Stimulated activated CD8-positive, alpha-beta memory T cell treated with anti-CD3 and anti-CD28 coated beads, Interleukin-4, amount 100 ng/mL, for 4 hours (primary cell): ENCODE measurements at places on chromosomes 5 and 9.

- DNase-seq: no peak
These were observed 5.8 kb downstream of the GRK6 start for GRCh38 chr5:177432143-177432838.

- DNase-seq: no peak
These were observed 828 bp upstream of the TRIO start for GRCh38 chr5:14142202-14142826.

DNA sequence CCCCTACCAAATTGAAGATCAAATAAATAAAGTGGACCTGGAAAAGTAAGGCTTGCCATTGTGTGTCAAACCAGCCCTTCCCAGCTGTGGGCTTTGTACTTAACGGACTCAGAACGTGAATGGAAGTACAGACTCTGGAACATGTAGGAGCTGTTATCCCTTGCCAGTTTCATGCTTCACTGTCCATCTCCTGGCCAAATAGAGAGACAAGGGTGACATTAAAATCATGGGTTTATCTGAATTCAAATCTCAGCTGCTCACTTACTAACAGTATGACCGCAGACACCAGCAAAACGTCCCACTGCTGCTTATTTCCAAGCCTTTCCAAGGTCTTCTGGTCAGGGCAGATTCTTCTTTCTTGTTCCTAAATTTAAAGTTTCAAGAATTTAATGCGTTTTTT, 52.2 kb downstream of the EXOSC2 start:
- DNase-seq: no peak

GRCh38 chr9:114086009-114086408, 7.9 kb upstream of the AMBP start:
- no peak for DNase-seq

DNA sequence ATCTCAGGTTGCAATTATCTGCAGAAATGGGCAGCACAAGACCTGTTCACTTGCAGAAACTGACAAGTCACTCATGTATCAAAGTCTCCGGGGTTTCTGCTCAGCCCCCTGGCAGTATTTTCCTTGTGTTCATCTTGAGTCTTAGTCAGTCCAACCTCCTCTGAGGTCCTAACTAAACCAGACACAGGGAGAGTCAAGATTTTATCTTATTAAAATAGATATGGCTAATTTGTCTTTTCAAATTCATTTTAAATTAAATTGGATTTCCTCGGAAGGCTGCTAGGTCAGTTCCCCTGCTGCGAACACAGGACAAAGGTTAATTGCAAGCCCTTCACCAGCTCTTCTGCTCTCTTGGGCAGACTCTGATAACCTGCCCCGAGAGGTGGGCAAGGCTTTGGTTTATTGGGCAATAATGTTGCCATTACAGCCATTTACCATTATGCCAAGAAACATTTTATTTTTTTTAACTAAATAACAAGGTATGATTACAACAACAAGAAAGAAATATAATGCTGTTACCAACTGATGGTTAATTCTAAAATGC, 103.5 kb downstream of the MAPKAP1 start:
- DNase-seq: no peak

GRCh38 chr5:38639377-38640358, 83.2 kb upstream of the LIFR start:
- DNase-seq: no peak

GRCh38 chr5:65296067-65296466, 185.7 kb downstream of the ADAMTS6 start:
- DNase-seq: no peak

- DNase-seq: no peak
These were observed 273.2 kb downstream of the ENC1 start for GRCh38 chr5:74367241-74367733.
